H4 (cell line): ENCODE measurements at places on chromosomes 3 and 15. TPM values are rescaled to one million over a fixed set of nuclear protein-coding genes. Genes with fewer than 3 reads are reported as not detected.

DNA sequence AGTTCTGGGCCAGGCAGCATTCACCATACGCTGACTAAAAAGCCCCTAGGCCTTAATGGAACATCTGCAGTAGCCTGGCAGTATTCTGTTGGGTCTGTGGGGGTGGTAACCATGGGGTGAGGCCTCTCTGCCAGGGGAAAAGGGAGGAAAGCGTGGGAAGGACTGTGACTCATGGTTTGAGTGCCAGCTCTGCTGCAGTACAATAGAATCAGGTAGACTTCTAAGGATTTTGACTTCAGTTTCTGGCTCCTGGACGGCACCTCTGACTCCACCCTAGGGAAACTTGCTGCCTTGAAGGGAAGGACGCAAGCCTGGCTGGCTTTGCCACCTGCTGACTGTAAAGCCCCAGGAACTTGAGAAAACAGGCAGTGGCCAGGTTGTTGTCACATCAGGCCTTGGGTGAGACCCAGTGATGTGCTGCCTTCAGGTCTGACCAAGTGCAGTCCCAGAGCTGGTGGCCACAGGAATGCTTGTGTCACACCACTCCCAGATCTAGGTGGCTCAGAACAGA lies 148.6 kb downstream of the SUCNR1 start:
- peak; percentile 75 for DNase-seq

Gene MKRN2OS
- total RNA-seq, result not detected in 2 replicates

GRCh38 chr3:39479701-39480414 lies 12.4 kb downstream of the MOBP start:
- DNase-seq, result no peak

DNA sequence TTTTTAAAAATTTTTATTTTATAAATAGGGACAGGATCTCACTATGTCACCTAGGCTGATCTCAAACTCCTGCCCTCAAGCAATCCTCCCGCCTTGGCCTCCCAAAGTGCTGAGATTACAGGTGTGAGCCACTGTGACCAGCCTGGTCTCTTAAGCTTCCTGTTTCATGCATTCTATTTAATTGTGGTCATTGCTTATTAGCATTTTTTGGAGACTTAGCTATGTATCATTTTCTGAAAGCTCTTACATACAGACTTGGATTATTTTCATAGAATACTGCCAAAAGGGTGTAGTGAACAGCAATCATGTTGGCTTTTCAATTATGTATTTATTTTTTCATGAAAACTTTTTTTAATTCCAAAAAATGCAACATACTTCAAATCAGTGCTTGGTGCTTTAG lies 51.5 kb upstream of the DCUN1D1 start:
- no peak for DNase-seq

DNA sequence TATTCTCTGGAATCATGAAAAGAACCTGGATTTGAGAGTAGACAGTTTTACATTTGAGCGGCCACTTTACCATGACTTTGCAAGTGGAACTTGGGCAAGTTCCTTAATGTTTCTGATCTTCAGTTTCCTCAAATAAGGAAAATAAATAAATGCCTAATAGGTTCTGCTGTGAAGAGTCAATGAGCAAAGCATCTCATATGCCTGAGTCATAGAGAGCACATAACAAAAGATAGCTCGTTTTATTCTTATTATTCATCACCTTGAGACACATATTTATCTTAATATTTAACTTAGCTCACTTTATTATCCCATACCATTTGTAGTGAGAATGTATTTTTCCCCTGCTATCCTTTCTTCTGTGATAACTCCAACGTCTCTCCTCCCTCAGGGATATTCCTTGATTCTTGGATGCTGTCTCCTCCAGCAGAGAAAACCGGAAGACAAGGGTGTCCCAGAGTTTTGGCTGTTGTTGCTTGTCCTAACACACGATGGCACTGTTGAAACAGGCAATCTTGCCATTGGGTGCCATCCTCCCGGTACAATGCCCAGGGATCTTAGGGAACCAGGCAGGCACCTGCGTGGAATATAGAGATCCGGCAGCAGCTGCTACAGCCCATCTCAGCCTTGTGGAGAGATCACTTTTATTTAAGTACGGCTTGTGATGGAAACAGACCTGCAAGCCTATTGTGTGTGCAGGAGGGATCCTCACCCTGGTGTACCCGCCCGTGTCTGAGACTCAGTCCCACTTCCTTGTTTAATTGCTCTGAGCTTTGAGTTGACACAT lies 33.3 kb upstream of the VPS33B start:
- peak; percentile 77 for DNase-seq

GRCh38 chr3:127566833-127567232 lies 23.7 kb downstream of the TPRA1 start:
- DNase-seq, result no peak

GRCh38 chr3:15647611-15648167 lies 46.1 kb downstream of the BTD start:
- DNase-seq, result peak; percentile 94

Gene SLC28A1
- 0.08 TPM in 1 of 2 replicates, not detected in the other for total RNA-seq

GRCh38 chr3:100893590-100893989 lies 99.6 kb downstream of the ABI3BP start:
- DNase-seq, result peak; percentile 23

DNA sequence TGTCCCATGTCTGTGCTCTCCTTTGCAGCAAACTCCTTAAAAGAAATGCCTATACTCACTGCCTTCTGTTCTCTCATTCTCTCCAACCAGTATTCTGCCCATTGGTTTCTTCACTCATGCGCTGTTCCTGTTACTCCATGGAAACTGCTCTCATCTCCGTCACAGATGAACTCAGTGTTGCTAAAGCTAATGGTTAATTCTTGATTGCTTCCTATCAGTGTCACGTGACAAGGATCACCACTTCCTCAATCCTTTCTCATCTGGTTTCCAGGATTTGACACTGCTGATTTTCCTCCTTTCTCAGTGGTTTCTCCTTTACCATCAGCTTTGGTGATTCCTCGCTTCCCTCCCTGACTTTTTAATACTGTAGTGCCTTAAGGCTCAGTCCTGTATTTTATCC lies 2.6 kb downstream of the DPH3 start:
- DNase-seq, result no peak

Gene NRG4
- total RNA-seq, result 7.8 and 13.9 TPM in 2 replicates

Gene PRTG
- total RNA-seq, result 1.3 and 2.1 TPM in 2 replicates
